ENCODE measurements at places on chromosomes 16 and 17.

- DNase-seq: no peak
Measured at GRCh38 chr17:66542129-66542966, 239.9 kb downstream of the PRKCA start.

DNA sequence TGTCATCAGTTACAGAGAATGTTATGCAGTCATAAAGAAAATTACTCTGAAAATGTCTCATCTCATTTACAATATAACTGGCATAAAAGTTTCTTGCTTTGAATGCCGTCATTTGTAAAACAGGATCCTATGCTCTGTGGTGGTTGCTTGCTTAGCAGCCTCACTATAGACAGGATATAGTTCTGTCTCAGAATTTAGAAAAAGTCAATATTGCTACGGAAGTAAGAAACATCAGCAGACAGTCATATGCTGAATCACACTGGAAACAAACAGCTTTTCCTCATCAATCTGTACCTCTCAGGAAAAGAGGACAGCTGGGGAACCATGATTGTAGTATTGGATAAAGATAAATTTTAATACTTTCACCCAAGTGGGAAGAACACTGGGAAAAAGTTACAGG lies 105.5 kb downstream of the MYO1D start:
- no peak for DNase-seq

- no peak for DNase-seq
Measured at GRCh38 chr17:70577456-70577855, 408.1 kb downstream of the KCNJ2 start.

DNA sequence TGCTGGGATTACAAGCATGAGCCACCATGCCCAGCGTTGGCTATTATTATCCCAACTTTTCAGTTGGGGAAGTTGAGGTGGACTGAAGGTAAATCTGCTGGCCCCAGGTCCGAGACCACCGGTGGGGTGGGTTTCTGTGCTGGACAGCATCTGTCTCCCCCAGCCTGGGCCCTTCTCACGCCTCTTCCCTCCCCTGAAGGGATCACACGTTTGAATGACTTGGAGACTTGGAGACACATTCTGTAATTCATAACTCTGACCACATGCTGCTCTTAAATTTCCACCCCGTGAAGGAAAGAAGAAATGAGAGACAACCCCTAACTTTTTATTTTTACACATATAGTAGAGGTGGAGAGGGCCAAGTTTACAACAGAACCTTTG lies 109.8 kb downstream of the MSI2 start:
- no peak for DNase-seq

GRCh38 chr17:5115673-5116651 lies at the start of gene USP6:
Gene USP6 (plus strand): TSS chr17:5116032. CDS start chr17:5130368, 14,336 bp downstream.
- no peak for DNase-seq

DNA sequence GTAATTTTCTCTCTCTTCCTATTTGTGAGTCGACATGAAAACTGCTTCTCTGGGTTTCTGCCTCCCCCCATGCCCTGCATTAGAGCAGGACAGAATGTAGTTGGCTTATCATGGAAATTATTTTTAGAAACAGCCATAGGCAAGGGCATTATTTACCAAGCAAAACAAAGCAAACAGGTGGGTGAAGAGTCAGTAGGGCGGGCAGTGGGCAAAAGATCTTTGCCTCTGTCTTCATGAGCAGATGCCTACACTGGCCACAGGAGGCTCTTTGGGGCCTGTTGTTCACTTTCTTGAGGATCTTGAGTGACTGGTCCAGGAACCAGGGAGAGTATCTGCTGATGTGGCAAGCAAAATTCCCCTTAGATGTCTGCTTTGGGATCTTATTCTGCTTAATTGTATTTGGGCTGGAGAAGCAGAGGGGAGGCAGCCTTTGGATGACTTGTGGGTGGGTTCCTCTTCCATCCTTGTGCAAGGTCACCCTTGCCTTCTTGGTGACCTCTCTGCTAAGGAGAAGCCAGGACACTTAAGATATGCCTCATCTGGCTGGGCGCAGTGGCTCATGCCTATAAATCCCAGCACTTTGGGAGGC lies 42.5 kb upstream of the CLEC19A start:
- peak; percentile 35 for DNase-seq

DNA sequence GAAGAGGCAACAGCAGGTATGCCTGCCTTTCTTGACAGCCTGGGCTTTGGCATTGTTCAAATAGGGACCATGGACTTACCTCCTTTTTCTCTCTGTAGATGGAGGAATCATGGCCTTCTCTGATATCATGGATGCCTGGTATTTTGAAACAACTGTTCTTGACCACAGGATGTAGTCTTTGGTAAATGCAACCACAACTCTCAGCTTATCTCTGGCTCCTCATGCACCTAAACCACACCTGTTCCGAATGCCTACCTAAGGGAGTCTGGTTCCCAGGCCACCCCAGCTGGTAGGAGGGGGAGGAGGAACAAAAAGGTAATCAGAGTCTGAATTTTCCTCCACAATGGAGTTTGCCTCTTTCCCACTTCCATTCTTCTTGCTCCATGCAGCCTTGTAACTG lies 18.8 kb downstream of the CDK5RAP3 start:
- no peak for DNase-seq

- no peak for DNase-seq
Measured at GRCh38 chr17:75615301-75615700, 17.9 kb upstream of the SMIM5 start.

- DNase-seq: no peak
Measured at GRCh38 chr16:55031481-55031880, 100.8 kb downstream of the IRX5 start.

DNA sequence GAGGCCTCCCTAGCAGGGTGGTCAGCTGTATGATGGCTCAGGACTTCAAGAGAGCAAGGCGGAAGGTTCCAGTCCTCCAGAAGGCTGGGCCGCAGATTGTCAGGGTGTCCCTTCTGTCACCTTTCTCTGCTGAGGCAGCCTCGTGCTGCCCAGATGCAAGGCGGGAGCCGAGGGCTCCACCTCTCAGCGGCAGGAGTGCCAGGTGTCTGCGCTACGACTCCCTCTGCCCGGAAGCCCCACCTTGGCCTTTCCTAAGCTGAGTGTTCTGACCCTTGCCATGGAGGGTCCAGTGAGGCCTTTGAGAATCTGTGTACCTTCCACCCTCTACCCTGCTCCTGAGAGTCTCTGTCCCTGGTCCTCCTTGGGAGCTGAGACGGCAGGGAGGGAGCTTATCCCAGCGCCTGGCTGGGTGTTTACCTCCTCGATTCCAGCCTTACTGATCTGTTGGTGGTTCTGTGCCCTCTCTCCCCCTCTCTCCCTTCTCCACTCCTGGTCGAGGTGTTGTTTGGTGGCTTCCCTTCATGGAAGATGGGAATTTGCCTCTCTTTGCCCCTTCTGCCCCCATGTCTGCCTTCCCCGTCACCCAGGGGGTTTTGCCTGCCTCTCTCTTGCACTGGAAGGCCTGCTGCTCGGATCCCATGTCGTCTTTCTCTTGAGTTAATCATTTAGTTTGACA lies 2.2 kb upstream of the ZNF750 start:
- no peak for DNase-seq

- no peak for DNase-seq
Measured at GRCh38 chr16:87165885-87166284, 151.3 kb downstream of the C16orf95 start.

- no peak for DNase-seq
Measured at GRCh38 chr17:47376247-47376646, 52.5 kb downstream of the EFCAB13 start.

DNA sequence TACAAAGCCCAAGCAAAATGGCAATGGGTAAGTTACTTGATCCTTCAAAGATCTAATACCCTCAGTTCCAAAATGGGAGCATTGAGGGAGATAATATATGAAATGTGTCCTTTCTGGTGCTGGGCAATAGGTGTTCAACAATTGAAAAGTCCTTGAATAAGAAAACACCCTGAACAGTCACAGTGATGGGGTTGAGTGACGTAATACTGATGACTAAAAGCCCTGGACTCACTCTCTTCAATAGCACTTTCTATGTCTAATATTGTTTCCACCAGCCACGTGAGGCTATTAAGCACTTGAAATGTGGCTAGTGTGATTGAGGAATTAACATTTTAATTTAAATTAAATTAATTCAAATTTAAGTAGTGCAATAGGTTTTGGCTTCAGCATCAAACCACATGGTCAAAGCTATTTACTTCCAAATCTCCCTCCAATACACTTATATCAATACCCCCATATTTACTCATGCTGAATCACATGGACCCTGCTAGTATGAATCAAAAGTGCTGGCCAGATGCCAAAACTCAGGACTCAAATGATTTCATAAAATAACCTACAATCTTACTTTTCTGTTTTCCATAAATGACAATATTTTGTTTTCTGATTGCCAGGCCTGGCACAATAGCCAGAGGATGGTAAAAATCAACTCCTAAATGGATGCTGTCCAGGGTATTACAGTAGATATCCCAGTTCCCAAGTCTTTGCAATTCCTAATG lies 516.2 kb downstream of the HAPSTR1 start:
- DNase-seq: no peak

- no peak for DNase-seq
Measured at GRCh38 chr17:31371511-31372097, 19.9 kb upstream of the RAB11FIP4 start.

- DNase-seq: no peak
Measured at GRCh38 chr16:65984296-65984695, 382.2 kb upstream of the CDH5 start.

GRCh38 chr17:30274887-30275286 lies 16.9 kb downstream of the BLMH start:
- no peak for DNase-seq

GRCh38 chr17:53630115-53630514 lies 192.6 kb upstream of the KIF2B start:
- no peak for DNase-seq

DNA sequence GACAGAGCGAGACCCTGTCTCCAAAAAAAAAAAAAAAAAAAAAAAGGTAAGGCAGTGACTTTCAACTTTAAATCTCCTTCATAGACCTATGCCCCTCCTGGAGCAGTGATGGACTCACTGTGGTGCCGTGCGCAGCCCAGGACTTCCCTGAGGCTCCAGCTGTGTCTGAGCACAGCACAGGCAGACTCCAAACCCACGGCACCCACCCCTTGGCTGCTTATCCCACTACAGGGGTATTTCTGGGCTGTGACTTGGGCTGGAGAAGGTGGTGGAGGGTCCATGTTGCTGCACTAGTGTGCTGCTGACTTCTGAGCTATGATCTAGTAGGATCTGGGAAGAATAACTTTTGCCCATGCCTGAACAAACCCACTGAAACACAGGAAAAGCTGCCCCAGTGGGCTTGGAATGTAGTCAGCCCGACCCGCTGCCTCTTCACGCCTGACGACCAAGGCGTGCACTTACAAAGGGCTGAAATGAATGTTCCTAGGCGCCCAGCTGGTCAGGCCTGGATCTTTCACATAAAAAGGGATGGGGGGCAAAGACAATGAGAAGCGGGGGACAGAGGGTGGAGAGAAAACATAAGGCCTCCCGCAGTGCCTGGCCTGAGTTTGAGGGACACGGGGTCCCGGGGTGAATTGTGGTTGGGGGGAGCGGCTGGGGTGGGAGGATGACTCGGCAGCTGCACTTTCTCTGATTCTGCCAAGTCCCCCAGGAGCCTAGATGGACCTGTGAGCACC lies 83.0 kb downstream of the IRF8 start:
- DNase-seq: no peak

DNA sequence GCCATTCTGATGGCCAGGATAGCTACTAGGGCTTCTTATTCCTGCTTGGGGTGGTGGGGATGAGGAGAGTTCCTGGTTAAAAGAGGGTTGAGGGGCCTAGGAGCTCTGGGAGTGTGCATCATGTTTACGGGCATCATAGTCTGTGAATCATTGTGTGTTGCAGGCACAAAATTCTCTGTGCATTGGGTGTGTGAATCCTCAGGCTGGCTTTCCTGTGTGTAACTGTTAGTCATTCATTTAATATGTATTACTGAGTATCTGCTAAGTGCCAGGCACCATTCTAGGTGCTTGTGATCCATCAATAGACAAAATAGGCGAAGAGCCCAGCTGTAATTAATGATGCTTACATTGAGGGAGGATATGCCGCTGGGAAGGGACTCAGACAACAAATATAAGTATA lies 5.8 kb downstream of the PPY start:
- no peak for DNase-seq

DNA sequence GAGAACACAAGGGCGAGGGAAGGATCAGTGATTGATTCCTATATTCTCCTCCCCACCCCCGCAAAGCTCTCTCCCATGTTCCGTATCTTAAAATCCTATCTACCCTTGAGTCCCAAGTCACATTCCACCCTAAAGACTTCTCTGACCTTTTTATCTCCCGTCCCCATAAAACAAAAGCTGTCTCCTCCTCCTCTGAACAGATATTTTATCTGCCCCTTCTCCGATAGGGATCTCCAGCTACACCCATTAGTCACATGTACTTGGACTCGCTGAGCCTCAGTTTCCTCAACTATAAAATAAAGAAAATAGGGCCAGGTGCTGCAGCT lies 12.8 kb downstream of the GGA2 start:
- DNase-seq: no peak

DNA sequence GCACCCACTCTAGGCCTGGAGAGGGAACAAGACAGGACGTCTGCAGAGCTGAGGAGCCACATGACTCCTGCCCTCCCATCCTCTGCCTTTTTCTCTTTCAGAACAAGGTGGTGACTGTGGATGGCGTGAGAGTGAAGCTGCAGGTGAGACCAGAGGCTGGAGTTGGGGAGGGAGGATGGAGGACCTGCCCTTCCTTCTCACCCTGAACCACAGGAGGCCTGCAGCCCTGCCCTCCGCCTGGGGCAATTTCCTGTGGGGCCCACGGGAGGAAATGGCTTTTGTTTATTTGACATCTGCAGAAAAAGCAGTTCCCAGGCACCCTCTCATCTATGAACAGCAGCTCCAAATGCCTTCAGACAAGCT lies 5.1 kb downstream of the RAB37 start:
- DNase-seq: peak; percentile 43

DNA sequence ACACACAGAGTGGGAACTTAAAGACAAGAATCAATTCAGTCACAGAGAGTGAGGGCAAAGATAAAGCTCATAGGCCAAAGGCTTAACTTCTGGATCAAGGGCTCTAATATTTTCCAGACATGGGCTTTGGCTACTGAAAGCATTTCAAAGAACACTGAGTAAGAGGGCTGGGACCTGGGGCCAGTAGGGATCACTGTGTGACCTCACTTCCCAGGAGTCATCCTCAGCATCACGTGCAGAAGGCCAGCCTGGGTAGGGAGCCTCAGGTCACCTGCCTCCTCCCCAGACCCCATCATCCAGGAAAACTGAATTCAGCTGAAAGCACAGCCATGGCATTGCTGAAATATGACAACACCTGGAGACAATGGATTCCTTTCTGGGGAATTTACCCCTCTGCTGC lies 163.5 kb downstream of the RAB11FIP4 start:
- DNase-seq: no peak

GRCh38 chr17:72419866-72420774 lies 299.3 kb downstream of the SOX9 start:
- no peak for DNase-seq

All from inflammatory macrophage (primary cell).